ENCODE measurements at places on chromosomes 4 and X. TPM values are rescaled to one million over a fixed set of nuclear protein-coding genes. Genes with fewer than 3 reads are reported as not detected.

- peak; percentile 36 for DNase-seq
These were observed 45.6 kb downstream of the MAOB start for GRCh38 chrX:43836435-43837184.

DNA sequence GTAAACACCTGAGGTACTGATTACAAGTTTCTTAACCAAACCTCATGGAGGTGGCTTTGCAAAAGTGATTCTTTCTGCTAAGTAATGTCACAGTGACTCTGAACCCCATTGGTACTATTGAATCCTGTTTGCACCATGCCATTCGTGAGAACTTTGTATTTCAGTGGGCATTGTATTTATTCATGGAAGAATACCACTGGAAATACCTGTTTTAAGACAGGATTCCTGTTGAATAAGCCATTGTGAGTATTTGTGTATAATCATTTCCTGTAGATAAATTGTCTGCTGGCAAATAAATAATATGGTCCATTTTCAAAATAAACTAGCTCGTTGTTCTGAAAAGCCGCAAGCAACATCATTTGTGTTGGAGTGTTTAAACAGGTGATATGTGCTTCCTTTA is 136.4 kb upstream of the GUCY1A1 start:
- DNase-seq: peak; percentile 90

DNA sequence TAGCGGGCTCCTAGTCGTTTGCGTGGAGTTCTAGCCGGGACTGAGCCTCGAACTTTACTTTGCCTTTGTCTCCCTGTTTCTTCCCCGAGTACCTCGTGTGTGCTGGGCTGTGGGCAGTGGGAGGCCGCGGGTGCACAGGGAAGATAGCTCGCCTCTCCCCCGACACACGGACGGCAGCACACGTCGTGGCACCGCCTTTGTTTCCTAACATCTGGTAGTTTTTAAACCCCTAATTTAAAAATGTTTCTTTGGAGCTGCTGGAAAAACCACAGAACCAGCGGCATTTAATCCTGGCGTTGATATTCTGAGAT is 866 bp downstream of the RBM46 start:
- no peak for DNase-seq

GRCh38 chr4:172996571-172997216 is 171.9 kb upstream of the GALNT7 start:
- DNase-seq: peak; percentile 97

- no peak for DNase-seq
These were observed 33.9 kb upstream of the FAM241A start for GRCh38 chr4:112111306-112111705.

DNA sequence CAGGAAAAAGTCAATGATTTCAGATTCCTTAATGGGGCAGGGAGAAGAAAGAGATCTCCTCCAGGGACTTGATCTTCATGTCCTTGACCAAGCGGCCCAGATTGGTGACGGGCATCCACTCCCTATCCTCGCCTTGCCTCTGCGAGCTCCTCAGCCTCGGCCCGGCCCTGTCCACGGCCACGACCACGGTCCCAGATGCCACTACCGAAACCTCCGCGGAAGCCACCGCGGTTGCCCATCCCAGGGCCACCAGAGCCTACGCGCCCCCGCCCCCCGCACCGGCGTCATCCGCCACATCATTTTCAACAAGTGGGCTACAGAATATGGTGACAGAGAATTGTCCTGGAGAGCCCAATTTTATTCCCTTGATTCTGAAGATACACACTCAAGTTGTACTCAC is 751.2 kb upstream of the PABPC4L start:
- DNase-seq: no peak

DNA sequence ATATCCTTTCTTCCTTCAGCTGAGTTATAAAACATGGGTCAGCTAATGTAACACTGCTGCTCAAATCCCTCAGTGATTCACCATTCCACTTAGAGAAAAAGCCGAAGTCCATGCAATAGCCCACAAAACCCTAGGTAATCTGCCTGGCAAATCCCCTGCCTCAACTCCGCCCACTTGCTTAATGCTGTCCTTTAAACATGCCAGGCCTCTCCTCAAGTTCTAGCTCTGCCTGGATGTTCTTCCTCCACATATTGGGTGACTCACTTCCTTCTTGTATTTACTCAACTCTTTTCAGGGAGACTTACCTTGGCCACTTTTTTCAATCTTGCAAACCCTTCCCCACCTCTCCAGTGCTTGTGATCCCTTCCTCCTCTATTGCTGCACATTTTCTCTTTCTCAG is 89.8 kb downstream of the EMCN start:
- peak; percentile 98 for DNase-seq

- no peak for DNase-seq
These were observed 93.0 kb upstream of the ARHGAP24 start for GRCh38 chr4:85381968-85382367.

- no peak for DNase-seq
These were observed 5.1 kb upstream of the VBP1 start for GRCh38 chrX:155211208-155211607.

DNA sequence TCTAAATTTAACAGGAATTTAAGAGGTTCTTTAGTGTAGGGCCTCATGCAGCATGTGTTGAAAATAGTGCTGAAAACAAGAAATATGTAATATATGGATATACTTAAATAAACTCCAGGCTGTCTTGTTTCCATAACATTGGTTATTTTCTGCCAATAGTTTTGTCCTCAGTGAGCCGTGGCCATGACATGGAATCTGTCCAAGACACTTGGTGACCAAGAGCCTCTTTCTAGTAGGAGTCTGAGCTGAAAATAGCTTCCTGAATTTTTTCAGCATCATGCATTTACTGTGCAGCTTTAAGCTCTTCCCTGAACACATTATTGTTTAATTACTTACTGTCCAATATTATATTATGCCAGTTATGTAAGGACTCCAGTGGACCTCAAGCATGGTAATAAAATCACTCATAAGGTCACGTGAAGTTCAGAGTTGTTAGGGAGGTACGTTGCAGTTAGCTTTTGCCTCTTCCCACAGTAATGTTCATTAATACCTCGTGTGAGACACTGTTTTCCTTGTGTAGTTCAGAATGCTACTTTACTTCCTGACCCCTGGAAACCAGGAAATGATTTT is 488.2 kb downstream of the GRID2 start:
- no peak for DNase-seq

GRCh38 chr4:165133150-165133549 is 20.5 kb upstream of the TMEM192 start:
- no peak for DNase-seq

DNA sequence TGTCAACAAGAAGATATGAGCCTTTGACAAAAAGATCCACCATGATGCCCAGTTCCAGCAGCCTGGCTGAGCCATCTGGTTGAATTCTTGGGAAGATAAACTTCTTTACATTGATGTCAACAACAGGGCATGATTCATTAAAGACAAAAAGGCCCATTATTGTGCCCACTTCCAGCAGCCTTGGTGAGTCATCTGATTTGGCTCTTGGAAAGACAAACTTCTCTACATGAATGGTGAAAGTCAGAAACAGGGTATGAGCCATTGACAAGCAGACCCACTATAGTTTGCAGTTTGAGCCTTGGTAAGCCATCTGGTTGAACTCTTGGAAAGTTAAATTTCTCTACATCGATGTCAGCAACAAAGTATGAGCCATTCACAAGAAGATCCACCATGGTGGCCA is 4.1 kb upstream of the CSF2RA start:
- DNase-seq: no peak

DNA sequence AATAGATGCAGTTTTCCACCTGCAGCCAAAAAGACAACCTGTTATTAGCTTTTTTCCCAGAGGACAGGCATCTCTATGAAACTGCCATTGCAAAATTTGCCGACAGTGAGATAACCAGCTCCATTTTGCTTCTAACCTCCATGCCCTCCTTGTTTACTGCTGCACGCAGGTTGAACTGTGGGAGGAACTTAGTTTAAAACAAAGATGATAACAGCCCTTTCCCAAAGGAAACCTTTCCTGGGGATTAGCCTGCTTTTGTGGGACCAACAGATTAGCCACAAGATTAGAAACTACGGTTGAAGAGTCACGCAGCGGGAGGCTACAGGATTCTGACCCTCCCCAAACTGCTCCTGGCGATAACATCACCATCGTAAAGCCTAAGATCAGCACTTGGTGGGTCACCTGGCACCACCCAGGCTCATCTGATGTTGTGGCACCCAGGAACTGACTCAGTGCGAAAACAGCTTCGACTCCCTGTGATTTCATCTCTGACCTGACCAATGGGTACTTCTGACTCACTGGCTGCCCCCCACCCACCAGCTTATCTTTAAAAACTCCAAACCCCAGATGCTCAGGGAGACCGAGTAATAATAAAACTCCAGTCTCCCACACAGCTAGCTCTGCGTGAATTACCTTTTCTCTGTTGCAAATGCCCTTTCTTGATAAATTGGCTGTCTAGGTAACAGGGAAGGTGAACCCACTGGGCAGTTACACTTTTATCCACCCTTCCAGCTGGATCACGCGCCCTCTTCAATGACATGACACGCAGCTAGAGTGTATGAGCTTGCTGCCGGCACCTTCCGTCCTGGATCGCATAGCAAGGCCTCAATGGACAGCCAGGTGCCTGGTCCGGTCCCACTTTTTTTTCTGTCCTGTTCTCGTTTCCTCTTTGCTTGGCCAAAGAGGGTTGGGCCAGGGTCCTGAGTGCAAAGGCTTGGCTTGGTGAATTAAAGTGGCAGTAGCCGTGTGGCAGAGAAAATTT is 27.2 kb downstream of the NOP14 start:
- DNase-seq: peak; percentile 95

DNA sequence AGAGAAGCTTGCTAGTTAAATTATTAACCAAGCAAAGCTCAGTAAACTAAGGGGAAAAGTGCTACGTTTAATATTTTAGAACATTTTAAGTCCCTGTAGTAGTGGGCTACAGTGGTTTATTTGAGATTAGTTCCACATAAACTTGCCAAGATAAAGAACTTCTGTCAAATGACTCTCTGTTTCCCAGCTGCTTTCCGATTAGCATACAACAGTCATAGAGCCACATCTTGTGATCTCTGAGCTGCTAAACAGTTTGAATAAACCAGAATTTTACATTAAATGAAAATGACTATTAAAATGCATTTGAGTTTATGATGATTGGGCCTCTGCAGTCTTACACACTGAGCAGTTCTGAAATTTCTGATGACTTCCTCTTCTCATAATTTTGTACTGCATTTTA is 568.5 kb downstream of the IQCM start:
- DNase-seq: no peak

SMIM43 gene
- under 0.01 TPM for total RNA-seq

PGAM4 gene
- not detected for total RNA-seq

CDKL2 gene
- total RNA-seq: 0.90 TPM

SERPINA7 gene
- total RNA-seq: not detected

PITX2 gene
- total RNA-seq: not detected

BTK gene
- not detected for total RNA-seq

Measured in bronchial epithelial cell (primary cell).